ENCODE measurements at places on chromosomes 16 and 17.

DNA sequence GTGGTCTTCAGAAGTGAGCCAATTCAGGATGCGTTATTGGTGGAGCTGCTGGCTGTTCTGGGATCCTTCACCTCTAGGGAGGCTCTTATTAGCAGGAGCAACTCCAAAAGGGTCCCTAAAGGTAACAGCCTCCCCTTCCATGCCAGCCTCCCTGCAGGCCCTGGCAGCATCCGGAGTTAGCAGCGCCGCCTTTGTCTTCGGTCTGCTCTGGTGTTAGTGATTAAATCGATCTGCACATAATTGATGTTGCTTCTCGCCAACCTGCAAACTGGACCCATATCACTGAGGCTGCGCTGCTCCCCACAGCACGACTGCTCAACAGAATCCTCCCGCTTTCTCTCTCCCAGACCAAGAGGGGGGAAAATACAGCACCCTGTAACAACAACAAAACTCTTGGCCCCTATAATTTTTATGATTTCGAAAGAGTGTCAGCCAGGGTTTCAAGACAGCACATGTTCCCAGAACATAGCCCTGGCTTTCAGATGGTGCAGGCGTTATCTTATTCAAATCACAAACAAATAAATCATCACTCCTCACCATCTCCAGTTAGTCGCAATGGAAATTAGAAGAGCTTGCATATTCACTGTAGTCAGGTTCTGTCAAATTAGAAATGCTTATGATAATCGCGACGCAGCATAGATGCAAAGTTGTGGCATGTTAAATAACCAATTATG is 76.0 kb downstream of the IRX3 start:
- no peak for DNase-seq

DNA sequence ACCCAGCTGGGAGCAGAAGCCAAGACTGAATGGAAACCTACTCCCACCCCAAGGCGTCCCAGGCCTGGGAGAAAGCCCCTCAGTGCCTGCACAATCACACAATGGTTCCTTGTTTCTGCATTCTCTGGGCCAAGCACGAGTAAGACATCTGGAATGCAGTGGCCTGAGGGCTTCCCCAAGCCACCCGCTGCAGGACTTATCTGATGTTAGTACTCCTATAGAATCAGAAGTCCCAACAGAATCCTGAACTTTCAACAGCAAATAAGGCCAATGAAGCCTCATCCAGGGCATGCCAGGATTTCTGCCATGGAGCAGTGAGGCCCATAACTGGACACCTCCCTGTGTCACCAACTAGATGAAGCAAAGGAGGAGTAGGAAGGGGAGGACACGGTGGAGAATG is 28.6 kb downstream of the MYO18A start:
- DNase-seq: no peak

DNA sequence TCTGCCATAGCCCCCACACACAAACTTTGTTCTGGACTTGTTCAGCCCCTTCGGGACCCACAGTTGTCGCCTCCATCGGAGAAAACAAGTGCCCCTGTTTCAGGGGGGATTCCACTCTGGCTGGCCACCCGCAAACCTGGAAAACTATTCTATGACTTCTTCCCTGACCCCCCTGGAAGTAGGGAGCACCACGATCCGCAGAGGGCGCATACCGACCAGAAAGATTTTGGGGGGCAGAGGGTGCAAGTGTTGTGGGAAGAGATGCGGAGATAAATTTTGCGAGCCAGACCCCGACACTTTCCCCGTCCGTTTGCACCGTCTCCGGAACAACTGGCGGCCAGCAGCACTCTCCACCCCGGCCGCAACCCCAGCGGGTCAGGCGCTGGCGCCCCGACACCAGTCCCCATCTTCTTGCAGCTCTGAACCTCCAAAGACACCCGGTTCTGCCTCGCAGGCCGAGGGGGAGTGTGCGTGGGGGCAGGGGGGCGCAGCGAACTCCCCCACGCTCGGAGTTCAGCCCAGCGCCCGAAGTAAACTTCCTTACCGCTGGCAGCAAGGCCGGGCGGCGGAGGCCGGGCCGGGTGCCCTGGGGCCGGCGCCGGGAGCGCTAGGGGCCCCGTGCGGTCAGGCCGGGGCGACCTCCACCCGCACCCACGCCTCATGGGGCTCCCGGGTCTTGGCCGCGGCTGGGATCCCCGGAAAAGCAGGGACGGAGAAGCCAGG is 744 bp downstream of the SALL1 start:
- no peak for DNase-seq

- DNase-seq: no peak
These were observed 217.8 kb upstream of the SOX9 start for GRCh38 chr17:71902894-71903506.

DNA sequence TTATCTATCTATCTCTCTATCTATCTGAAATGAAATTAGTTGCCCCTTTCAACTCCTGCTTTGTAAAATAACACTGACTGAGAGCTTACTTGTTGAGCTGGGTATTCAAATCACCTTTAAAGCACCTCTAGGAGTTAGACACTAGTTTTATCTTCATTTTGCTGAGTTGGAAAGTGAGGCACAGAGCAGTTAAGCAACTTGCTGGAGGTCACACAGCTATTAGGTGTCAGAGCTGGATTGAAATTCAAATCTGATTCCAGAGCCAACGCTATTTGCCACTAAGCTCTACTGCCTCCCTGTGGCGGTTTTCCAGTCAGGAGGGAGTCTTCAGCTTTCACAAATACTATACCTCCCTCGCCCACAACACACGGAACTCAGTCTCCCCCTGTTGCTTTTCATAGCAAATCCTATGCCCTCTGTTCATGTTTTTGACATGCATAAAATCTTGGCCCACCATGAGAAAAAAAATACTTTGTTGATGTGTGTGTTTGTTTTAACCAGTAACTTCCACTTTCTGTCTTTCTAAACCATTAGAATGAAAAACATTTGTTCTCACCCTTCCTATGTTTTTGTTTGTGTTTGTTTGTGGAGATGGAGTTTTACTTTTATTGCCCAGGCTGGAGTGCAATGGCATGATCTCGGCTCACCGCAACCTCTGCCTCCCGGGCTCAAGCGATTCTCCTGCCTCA is 74.8 kb upstream of the SMURF2 start:
- peak; percentile 29 for DNase-seq

GRCh38 chr17:74994440-74994839 is 7.0 kb downstream of the CDR2L start:
- no peak for DNase-seq

DNA sequence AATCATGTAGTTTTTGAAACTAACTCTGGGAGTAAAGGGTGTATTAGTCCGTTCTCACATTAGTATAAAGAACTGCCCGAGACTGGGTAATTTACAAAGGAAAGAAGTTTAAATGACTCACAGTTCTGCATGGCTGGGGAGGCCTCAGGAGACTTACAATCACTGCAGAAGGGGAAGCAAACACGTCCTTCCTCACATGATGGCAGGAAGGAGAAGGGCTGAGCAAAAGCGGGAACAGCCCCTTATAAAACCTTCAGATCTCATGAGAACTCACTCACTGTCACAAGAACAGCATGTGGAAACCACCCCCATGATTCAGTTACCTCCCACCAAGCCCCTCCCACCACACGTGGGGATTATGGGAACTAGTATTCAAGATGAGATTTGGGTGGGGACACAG is 256.5 kb upstream of the TNRC6C start:
- no peak for DNase-seq

DNA sequence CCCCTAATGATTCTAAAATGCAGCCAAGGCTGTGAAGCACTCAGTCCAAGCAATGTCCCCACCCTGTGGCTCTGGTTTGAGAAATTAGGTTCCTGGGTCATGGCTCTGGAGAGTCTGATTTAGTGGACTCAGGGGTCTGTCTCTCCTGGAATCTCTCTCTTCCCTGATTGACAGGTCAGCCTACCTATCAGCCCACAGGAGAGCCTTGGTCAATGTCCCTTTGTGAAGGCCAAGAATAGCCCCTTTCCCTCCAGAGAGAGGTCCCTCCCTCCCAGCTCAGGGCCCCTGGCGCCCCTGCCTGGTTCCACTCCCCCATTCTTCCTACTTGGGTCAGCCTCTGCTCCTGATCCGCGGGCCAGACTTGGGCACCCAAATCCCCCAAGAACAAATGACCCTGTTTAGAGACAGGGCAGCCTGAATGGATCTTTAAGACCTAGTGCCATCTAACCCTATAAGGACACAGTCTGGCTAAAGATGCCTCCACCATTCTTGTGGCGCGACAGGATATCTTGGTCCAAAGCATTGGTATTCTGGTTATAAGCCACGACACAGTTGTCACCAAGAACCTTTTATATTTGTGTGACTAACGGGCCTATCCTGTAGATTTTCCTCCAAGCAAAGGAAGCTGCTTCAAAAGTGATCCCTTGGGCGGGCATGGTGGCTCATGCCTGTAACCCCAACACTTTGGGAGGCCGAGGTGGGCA is 38.3 kb upstream of the PRSS54 start:
- DNase-seq: no peak

DNA sequence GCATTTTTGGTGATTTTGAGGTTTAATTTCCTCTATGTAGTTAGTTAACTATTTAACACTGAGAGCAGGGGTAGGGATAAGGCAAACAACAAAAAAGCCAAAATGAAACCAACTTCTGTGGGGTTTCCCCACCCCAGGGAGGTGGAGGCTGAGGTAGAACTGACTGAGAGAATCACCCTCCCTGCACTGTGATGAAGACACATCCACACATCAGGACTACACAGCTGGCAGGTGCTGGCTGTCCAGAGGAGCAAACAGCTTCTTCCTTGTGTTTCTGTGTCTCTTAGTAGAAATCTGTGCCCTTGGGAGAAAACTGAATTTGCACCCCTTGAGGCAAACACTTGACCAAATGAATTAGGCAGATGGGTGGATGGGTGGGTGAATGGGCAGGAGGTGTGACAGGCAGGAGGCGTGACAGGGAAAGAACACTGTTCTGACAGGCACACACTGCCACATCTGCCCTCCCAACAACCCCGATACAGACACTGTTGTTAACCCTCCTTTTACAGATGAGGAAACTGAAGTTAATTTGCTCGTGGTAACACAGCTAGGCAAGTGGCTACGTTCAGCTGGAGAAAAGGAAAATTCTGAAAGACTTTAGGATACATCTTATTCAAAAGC is 62.9 kb upstream of the AMZ2 start:
- no peak for DNase-seq

- no peak for DNase-seq
These were observed 38.5 kb downstream of the VPS53 start for GRCh38 chr17:676060-676700.

GRCh38 chr17:31495022-31495885 is 103.8 kb downstream of the RAB11FIP4 start:
- DNase-seq: no peak

DNA sequence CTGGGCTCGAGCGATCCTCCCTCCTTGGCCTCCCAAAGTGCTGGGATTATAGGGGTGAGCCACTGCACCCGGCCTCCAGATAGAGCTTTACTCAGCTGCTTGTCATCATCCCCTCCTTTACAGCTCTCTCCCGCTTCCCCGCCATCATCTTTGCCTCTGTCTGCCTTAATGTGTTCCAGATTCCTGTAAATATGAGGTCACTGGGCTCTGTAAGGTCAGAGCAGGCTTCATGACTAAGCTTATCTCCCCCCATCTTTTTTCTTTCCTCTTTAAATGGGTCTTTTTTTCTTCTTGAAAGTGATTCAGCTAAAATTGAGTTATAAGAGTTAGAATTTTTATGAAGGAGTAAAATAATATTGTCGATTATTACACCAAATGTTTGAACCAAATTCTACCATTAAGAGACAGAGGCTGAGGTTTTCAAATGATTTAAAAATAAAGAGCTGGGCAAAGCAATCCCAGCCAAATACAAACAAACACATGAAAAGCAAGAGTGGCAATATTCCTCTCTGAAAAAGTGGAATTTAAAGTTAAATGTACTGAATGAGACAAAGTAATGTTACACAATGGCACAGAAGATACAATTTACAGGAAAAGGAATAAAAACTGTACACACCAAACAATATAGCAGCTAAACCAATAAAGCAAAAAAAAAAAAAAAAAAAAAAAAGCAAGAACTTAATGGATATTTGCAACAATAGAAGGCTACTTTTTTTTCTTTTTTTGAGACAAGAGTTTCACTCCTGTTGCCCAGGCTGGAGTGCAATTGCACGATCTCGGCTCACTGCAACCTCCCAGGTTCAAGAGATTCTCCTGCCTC is 62.1 kb downstream of the CRISPLD2 start:
- DNase-seq: no peak

DNA sequence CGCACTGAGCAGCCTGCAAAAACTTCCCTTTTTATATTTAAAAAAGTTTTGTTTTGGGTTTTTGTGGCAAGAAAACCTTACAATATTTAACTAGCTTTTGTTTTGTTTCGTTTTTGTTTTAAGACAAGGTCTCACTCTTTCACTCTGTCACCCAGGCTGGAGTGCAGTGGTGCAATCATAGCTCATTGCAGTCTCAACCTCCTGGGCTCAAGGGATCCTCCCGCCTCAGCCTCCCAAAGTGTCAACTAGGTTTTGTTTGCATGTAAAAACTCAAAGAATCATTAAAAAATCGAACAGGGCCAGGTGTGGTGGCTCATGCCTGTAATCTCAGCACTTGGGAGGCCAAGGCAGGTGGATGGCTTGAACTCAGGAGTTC is 77.9 kb upstream of the FA2H start:
- DNase-seq: no peak

GRCh38 chr17:41329279-41329948 is 13.9 kb upstream of the KRTAP17-1 start:
- no peak for DNase-seq

DNA sequence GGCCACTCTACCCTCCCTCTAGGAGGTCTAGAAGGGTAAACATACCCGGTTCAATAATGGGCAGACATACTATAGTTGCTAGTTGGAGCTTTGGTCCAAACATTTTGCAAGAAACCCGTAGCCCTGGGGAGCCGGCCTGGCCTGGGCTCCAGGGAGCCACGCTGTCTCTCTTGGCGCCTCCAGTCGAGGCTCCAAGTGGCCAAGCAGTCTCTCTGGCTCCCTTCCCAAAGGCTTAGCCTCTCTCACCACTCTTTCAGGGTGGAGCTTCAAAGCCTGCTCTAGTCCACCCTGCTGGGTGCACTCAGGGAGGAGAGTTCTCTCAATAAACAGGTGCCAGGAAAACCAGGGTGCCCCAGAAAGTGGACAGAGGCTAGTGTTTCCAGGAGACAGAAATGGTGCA is 32.2 kb downstream of the RCVRN start:
- DNase-seq: no peak

- DNase-seq: no peak
These were observed 118.4 kb upstream of the IRX5 start for GRCh38 chr16:54812229-54812628.

- DNase-seq: no peak
These were observed 6.2 kb upstream of the SMG1 start for GRCh38 chr16:18932243-18932987.

- no peak for DNase-seq
These were observed 71.3 kb downstream of the SREBF1 start for GRCh38 chr17:17765359-17766076.

- DNase-seq: no peak
These were observed 41.3 kb downstream of the GAS7 start for GRCh38 chr17:10156948-10157607.

All from stimulated activated CD4-positive, alpha-beta T cell treated with anti-CD3 and anti-CD28 coated beads, TNF-alpha, amount 100 ng/mL, for 1 hour (primary cell).